ENCODE measurements at places on chromosomes 13 and 19. TPM values are rescaled to one million over a fixed set of nuclear protein-coding genes. Genes with fewer than 3 reads are reported as not detected.

TEX26 gene
- not detected for total RNA-seq

ZNF442 gene
- total RNA-seq: 0.56 TPM

ZNF414 gene
- 14.5 TPM for total RNA-seq

FCER2 gene
- not detected for total RNA-seq

ZSCAN5C gene
- total RNA-seq: not detected

INAFM1 gene
- total RNA-seq: 4.9 TPM

ZGLP1 gene
- 0.28 TPM for total RNA-seq

TPTE2 gene
- total RNA-seq: not detected

WDR87 gene
- not detected for total RNA-seq

STAP2 gene
- 105 TPM for total RNA-seq

FGF22 gene
- not detected for total RNA-seq

FGF14 gene
- total RNA-seq: not detected

SLC25A41 gene
- not detected for total RNA-seq

ZNF708 gene
- total RNA-seq: 2.3 TPM

LGALS4 gene
- total RNA-seq: 0.35 TPM

ZNF45 gene
- 2.7 TPM for total RNA-seq

UBE2L5 gene
- not detected for total RNA-seq

RNF17 gene
- not detected for total RNA-seq

CRLF1 gene
- total RNA-seq: 2.4 TPM

ZNF880 gene
- total RNA-seq: 7.3 TPM

PALM3 gene
- 0.07 TPM for total RNA-seq

KISS1R gene
- total RNA-seq: 0.14 TPM

C1QTNF9 gene
- not detected for total RNA-seq

ZBTB7A gene
- 61.2 TPM for total RNA-seq

GGACT gene
- total RNA-seq: 3.8 TPM

MEIOSIN gene
- total RNA-seq: not detected

DMAC2 gene
- 46.4 TPM for total RNA-seq

DUXA gene
- not detected for total RNA-seq

KLF2 gene
- 1.1 TPM for total RNA-seq

ZNF154 gene
- 0.28 TPM for total RNA-seq

PRKCG gene
- total RNA-seq: not detected

ZNF382 gene
- 0.78 TPM for total RNA-seq

EFNB2 gene
- total RNA-seq: 29.0 TPM

SPINT2 gene
- 1,188 TPM for total RNA-seq

PLPP2 gene
- total RNA-seq: 56.1 TPM

NUFIP1 gene
- 5.9 TPM for total RNA-seq

MED29 gene
- 18.8 TPM for total RNA-seq

TMEM86B gene
- total RNA-seq: 2.4 TPM

FSD1 gene
- 5.1 TPM for total RNA-seq
